ENCODE measurements at places on chromosomes 7 and 10. TPM values are rescaled to one million over a fixed set of nuclear protein-coding genes. Genes with fewer than 3 reads are reported as not detected.

GRCh38 chr10:58885686-58886345 is 290.6 kb upstream of the PHYHIPL start:
- no peak for DNase-seq

Gene OPALIN
- not detected for total RNA-seq

- no peak for DNase-seq
These were observed 124.5 kb upstream of the RHOBTB1 start for GRCh38 chr10:61068471-61068870.

GRCh38 chr10:66931340-66931948 is 5.6 kb downstream of the LRRTM3 start:
- DNase-seq = peak; percentile 54

GRCh38 chr10:63633677-63634487 is 112.7 kb downstream of the REEP3 start:
- peak; percentile 55 for DNase-seq

Gene OPN1SW
- 2.1 TPM for total RNA-seq

Gene GJD4
- total RNA-seq = not detected

DNA sequence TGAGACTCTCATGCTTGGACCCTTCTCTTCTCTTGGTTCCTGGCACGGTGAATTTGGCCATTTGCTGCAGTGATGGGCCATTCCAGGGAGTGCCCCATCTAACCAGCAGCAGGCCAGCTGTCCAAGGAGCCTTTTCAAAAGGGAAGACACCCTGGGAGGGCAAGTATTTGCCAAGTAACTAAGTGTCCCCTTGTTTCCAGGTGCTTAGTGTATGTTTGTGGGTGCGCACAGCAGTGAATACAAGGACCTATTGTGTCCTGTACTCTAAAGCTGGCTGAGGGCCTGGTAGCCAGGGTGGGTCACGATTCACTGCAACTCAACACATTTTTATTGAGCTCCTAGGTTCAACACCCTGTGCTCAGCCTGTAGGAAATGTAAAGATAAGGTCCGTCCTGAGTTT is 348.8 kb downstream of the RNLS start:
- no peak for DNase-seq

DNA sequence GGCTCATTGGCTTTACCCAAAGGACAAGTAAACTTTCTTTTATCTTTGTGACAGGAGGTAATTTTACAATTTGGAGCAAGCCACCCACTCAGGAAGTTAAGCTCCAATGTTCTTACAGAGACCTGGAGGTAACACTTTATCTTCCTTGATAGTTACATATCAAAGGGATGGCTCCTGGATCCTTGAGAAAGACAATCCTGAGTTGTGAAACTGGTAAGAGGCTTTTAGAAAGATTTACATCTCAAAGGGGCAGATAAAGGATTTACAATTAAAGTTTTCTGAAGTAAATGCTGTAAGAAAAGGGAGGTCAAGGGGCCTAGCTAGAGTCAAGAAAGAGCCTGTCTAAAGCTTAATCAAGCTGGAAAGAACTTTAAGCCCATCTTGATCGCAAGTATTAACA is 124.4 kb upstream of the ZNF804B start:
- no peak for DNase-seq

Gene ENTPD1
- not detected for total RNA-seq

Gene NKX2-3
- not detected for total RNA-seq

Gene SYT15
- not detected for total RNA-seq

- no peak for DNase-seq
These were observed 210.9 kb upstream of the C7orf33 start for GRCh38 chr7:148379677-148380076.

Gene PTEN
- total RNA-seq = 43.5 TPM

DNA sequence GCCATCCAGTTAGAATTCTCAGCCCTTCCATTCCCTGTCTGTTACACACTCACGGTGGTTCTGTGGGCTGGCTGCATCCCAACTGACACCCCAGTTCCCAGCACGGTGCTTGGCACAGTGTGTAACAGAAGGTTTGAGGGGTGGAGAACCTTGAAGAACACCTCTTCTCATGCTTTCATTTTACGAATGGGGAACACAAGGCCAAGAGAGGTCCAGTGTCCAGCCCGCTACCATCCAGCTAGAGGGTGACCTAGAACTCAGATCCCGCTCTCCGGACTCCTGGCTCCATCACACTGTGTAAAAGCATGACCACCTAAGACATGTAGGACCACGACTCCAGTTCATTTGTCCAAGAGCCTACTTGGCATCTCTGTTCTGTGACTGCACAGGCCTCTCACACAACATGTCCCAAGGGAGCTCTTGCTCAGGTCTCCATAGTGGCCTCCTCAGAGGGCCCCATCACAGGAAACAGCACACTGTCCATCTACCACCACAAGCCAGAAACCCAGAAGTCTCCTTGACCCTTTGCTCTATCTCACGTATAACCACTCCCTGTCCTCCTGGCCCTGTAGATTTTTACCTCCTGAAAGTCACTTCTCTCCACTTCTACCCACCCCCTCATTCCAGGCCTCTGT is 2.8 kb upstream of the CDH23 start:
- DNase-seq = no peak

DNA sequence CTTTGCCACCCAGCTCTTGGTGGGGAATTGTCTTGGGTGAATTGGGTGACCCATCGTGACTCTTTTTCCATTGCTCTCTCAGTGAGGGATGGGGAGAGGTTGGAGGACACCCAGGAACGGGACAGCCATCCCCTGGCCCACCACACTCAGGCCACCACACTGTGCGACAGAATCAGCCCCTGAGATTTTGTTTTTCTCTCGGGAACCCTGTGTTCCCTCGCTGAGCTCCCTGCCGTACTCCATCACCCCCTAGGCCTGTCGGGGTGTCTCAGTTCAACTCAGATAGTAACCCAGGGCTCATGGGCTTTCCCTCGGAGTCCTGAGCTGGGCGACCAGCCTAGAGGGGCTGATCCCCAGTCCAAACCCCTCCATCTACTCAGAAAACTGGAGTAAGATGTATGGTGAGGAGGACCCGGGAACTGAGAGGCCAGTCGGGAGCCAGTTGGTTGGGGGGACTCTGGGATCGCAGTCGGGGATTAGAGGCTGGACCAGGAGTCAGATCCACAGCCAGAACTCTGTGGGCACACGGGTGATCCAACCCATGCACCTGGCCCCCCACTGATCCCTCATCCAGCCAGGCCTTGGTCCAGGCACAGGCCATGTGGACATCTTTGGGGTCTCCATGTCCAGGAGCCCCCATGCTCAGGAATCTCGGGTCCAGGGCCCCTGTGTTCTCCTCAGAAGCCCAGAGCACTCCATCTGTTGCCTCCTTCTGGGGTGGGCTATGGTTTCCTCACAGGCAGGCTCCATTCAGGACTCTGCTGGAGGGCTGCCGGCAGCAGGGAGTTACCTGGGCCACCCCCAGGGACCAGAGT is 9.3 kb downstream of the CRYGN start:
- no peak for DNase-seq

Gene CPN1
- total RNA-seq = not detected

Gene JCAD
- 12.1 TPM for total RNA-seq

- no peak for DNase-seq
These were observed 4.0 kb upstream of the AQP1 start for GRCh38 chr7:30907527-30908267.

Gene SEMA3E
- 0.98 TPM for total RNA-seq

- no peak for DNase-seq
These were observed 74.1 kb downstream of the LRRTM3 start for GRCh38 chr10:66999762-67000545.

GRCh38 chr7:19567011-19567410 is 141.8 kb downstream of the POLR1F start:
- DNase-seq = peak; percentile 42

DNA sequence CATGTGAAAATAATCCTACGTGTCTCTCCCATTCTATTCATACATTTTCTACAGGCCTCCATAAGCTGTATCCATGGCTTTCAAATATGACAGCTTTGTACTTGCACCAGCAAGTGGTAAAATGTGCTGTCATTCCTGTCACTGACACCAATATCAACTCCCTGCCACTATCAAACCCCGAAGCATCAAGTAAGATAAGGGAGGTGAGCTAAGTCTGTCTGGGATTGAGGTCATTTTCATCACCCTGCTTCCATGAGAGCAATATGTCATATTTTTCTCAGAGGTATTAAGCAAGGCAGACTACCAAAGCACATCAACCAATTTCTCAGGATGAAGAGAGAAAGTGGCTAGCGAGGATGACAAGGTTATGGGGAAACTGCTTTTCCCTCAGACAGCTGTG is 11.1 kb downstream of the GPR22 start:
- no peak for DNase-seq

- DNase-seq = peak; percentile 72
These were observed 281.9 kb downstream of the PPP1R3A start for GRCh38 chr7:113636727-113637421.

DNA sequence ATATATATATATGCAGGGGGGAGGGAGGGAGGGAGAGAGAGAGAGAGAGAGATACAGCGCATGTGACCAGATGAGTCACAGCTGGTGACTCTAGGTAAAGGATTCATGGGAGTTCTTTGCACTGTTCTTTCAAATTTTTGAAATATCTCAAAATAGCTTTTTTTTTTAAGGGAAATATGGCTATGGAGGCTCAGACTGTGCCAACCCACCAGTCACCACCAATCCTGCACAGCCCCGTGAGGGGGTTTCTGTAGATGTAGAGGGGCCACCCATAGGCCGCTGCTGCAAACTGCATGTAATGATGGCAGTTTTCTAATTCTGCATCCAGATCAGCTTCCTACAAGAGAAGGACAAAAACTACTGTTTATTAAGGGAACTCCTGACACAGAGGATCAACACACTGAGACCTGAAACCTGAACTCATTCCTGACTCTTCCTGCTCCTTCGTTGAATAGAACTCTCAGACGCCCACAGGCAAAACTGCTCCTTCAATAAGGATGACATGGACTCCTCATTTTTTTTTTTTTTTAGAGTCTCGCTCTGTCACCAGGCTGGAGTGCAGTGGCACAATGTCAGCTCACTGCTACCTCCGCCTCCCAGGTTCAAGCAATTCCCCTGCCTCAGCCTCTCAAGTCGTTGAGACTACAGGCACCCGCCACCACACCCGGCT is 17.3 kb downstream of the DAGLB start:
- peak; percentile 62 for DNase-seq

DNA sequence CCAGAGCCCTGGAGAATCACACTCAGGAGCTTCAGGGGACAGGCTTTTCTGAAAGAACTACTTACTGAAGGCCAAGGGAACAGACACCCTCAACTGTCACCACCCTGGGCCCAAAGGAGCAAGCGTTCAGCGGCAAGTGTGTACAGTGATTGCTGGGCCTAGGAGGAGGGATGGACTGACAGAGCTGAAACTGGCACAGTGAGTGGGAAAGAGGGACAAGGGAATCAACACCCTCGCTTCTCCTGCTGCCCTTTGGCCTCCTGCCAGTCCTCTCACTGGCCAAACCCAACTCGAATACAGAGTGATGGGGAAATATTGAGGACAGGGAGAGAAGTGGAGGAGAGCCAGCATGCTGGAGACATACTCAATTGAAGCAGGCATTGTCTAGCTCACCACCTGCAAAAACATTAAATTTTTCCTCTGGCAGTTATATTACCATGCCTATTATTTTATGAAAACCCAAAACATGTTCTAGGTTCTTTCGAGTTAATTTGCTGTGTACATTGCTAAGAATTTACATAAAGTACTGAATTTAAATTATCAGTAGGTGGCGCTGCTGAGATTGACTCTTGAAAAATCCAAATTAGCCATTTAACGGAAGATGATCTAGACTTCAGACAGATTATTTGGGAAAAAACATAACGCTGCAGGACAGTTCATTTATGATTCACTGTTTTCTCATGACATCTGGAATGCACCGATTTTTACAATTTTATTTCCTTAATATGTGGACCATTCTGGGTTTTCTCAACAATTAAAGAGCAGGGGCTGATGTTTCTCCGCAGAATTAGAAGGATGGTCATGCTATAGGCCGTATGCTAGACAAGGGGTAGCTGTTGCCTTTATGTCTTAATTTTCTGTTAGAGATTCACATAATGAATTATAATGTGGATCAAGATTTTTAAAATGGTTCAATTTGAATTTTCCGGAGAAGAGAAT is 14.7 kb upstream of the TMEM236 start:
- DNase-seq = peak; percentile 43

- no peak for DNase-seq
These were observed 22.1 kb downstream of the EXOC4 start for GRCh38 chr7:133275008-133275407.

Gene NPC1L1
- not detected for total RNA-seq

- no peak for DNase-seq
These were observed 377.8 kb downstream of the GFRA1 start for GRCh38 chr10:115895166-115895565.

DNA sequence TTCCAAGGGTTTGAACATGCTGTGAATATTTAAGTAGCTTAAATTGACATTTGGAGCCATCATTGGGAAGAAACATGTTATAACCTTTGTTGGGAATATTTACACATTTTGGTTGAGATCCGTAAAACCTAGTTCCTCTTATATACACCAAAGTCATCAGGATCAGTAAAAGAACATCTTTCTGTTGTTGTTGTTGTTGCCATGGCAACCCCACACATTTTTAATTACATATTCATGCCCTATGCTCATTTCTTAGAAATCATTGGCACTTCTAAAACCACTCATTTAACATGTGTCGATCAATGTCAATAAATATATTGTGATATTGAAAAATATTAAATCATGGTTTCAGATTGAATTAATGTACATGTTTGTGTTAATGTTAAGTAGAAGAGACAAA is 122.6 kb downstream of the POU6F2 start:
- no peak for DNase-seq

DNA sequence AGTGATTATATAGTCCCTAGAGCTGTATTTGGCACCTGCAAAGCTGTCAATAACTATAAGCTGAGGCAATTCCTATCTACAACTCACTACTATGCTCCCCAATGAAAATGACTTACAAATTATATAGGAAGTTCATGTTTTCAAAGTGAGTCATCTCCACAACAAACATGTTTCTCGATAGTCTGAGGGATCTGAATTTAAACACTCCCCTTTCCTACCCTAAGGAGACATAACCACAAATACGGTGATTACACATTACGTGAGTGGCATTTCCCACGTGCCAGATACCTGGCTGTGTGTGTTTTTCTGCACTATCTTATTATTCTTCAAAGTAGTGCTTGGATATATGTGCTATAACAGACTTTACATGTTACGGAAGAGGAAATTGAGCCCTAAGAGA is 122.5 kb upstream of the C1QL3 start:
- peak; percentile 11 for DNase-seq

- DNase-seq = no peak
These were observed 294.9 kb downstream of the IPMK start for GRCh38 chr10:57972783-57973182.

- peak; percentile 60 for DNase-seq
These were observed 32.8 kb upstream of the ARHGAP12 start for GRCh38 chr10:31961277-31962074.

GRCh38 chr7:153006452-153006851 is 246.9 kb downstream of the ACTR3B start:
- DNase-seq = no peak

Measured in LHCN-M2 (cell line).